NCI-H187 treated with DMSO at 0.1 percent for 48 hours (cell line): ENCODE measurements at places on chromosomes 5 and 9.

GRCh38 chr5:173456751-173457171 lies 128.5 kb upstream of the STC2 start:
- no peak for DNase-seq

GRCh38 chr5:156208271-156208670 lies 118.7 kb upstream of the SGCD start:
- DNase-seq: no peak

GRCh38 chr5:151903243-151903653 lies 21.4 kb downstream of the GLRA1 start:
- DNase-seq: no peak

- no peak for DNase-seq
Measured at GRCh38 chr9:99058964-99059921, 45.7 kb upstream of the TGFBR1 start.

DNA sequence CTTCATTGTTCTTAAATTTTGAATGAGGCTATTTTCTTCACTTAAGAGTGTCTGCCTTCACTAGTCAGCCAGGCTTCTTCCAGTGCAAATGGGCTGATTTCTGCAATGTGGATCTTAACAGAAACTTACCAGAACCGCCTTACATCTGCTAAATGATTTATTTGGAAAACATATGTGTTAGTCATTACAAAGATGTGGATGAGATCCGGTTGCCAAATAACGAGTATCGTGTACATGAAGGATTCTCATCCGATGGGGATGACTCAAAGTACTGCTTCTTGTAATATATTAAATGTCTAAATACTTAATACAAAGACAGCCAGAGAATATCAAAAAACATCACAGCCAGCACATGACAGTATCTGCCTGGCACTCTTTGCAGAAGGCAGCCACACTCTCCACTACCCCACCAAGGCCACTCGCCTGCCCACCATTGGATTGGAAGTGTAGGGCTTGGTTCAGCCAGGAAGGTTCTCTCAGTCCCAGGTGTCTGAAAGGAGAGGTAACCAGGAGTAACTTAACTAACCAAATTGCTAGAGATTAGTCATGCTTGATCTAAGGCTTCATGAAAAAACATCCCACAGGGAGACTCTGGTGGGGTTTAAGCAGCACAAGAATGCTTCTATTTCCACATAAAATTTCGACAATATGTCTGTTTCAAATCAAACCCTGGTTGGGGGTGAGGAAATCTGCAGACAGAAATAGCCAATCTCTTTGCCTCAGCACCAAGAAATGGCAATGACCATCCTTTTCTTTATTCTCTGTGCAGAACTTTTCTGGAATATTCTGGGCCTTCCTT lies 174.8 kb downstream of the GADD45G start:
- DNase-seq: no peak

DNA sequence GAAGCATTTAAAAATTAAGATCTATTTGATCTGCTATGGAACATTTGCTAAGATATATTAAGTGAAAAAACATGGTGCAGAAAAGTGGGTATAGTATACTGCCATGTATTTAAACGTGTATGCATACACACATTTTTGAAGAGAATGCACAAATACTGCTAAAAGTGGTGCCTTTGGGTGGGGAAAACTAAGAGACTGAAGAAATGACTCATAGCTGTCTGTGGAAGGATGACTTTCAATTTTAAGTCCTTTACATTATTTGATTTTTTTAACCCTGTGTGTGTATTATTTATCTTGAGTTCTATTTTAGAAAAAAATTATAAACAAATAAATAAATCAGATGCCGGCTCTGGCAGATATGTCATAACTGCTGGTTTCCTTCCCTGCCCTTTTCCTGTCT lies 120.7 kb upstream of the SLIT3 start:
- DNase-seq: no peak

DNA sequence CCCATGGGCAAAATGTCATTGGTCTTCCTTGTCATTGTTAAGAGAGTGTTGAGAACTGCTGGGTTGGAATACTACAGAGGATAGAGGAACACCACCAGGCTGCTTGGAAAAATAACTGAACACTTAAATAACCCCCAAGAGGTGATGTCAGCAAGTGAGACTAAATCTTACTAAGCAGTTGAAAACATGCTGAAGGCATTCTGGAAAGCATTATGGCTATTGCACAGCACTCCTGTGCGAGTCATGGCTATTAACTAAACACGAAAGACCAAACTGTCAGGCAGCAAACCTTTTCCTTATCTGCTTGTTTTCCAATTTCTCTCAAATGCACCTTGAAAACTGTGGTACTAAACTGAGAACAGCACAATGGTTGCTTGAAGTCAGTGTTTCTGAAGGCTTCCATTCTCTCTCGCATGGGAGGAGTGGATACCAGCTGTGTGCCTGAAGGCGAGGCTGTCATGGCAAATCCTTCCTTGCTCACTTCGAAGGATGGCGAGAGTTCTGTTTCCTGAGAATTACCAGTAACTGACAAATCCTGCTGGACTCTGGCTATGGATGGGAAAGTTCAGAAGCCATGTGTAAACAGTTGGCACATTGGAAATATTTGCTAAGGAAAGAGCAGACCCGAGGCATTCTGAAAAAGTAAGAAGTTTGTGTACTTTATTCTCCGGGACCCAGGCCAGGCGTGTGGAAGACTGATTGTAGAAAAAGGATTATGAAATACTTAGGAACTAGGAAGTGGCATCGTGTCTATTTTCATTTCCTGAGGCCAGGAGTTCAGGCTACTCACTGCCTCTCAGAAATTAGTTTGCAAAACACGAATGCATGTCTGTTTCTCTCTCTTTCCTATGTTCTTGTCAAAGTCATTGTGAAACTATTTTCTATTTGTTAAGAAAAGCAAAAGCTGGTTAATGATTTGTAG lies 182.1 kb downstream of the DMRT2 start:
- no peak for DNase-seq

GRCh38 chr9:121286973-121287741 lies 19.2 kb downstream of the GSN start:
- no peak for DNase-seq

DNA sequence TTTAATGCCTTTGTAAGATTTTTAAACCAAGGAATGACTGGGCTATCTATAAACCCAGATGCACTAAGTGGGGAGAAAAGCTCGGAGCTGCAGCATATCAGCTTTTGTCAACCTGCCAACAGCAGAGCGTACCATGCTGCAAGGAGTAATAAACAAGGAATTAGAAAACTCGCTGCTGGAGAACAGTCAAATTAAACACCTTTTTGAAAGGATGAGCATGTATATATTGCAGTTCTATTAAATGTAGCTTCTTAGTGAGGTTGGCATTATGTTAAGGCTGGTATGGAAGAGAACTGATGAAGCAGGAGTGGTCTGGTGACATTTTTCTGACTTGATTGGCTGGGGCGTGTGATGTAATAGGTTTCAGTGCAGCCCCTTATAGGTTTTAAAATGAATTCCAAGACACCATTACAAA lies 74.7 kb downstream of the PIK3R1 start:
- no peak for DNase-seq

- no peak for DNase-seq
Measured at GRCh38 chr9:36399980-36400331, at the start of gene RNF38. Gene RNF38 (minus strand): TSS chr9:36400269. CDS start chr9:36400108, 161 bp downstream.

GRCh38 chr9:28155067-28155466 lies 581.8 kb upstream of the C9orf72 start:
- DNase-seq: no peak

DNA sequence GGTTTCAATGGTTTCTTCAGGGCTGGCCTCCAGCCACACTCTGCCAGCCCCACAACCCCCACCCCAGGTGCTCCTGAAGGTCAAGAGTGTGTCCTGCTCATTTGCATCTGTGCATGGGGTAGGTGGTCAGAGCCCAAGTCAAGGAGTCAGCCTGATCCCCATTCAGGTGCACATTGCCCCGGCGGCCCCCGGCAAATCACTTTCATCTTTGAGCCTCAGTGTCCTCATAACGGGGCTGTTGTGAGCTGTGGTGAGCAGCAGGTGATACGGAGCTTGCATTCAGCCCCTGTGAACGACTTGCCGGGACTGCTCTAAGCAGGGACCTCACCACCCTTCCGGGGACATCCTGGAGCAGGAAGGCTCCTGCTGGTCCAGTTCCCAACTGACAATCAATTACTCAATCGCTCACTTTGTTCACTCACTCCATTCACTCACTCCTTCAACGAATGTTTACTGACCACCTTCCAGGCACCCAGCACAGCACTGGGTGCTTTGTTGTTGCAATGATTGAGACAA lies 93.2 kb upstream of the CPEB4 start:
- no peak for DNase-seq

- no peak for DNase-seq
Measured at GRCh38 chr5:141597814-141598213, 21.0 kb downstream of the DIAPH1 start.

DNA sequence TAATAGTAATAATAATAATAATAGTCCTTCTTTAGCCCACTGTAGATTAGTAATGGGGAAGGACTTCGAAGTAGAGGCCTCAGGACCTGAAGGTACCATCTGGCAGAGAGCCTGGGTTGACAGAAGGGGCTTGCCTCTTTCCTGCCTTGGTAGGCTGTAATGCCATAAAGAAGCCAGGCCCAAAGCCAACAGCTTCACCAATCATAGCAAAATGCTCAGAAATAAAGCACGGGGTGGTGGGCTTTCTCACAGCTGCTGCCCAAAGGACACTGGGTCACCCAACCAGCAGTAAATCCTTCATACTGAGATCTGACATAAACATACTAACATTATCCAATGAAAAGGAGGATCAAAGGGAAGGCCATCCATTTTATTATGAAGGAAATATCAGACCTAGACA lies 70.7 kb downstream of the SUSD1 start:
- DNase-seq: no peak

DNA sequence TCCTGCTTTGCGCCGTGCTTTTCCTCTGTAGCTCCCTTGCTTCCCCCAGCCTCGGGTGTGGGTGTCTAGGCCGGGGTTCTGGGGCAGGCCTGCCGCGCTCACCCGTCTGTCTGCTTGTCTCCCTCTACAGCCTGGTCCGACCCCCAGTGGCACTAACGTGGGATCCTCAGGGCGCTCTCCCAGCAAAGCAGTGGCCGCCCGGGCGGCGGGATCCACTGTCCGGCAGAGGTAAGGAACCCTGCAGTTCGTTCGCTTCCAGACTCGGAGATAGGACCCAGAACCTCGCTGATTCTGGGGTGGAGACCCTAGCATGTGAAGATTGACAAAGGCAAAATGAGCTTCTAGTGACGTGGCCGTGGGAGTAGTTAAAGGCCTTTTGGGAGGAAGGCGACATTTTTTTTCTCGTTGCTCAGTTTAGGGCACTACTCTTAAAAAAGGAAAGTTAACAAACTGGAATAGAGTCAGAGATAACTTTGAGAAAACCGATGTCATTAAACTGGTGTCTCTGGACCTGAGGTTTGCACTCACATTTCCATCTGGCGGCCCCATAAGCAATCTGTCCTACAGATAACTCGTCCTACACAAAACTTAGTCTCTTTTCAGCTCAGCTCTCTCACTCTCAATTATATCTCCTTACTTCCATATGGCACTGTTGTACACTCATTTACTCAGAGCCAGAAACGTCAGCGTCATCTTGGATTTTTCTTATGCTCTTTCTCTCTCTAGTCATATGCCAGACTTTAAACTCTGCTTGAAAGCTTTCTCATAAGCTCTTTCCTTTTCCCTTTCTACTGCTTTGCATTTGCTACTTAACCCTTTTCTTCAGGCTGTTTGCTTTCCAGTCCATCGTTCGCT lies 561 bp downstream of the SEC61B start:
- no peak for DNase-seq

DNA sequence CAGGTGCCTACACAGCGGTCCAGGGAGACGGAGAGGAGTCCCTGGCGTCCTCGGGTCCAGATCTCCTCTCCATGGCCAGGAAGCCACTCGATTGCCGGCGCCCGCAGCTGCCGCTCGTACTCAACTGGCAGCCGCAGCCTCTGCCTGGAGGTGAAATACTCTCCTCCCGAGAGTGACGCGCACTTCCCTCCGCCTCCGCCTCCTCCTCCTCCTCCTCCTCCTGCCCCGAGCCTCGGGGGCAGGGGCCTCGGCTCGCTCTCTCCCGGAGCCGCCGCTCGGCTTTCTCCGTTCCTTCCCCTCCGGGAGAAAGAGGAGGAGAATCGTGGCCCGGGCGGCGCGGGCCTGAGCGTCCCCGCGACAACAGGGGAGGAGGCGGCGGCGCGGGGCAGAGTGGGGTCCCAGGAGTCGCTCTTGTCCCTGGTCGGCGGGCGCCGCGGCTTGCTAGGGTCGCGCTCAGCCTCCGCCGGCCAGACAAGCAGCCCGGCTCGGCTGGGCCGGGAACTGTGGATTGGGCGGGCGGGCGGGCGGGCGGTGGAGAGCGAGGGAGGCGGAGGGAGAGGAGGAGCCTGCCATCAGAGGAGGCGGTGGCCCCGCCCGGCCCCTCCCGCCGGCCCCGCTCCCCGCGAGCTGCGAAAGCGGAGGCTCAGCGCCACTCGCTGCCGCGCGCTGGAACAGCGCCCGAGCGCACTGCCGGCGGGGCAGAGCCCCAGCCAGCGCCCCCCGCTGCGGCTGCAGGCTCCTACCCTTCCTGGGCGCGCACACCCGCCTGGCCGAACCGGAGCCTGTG lies at the start of gene CEMIP2:
Gene CEMIP2 (minus strand): TSS at position 126 of the 787 bp plus-strand sequence. CDS start 18,140 bp downstream, outside the sequence.
- DNase-seq: no peak

DNA sequence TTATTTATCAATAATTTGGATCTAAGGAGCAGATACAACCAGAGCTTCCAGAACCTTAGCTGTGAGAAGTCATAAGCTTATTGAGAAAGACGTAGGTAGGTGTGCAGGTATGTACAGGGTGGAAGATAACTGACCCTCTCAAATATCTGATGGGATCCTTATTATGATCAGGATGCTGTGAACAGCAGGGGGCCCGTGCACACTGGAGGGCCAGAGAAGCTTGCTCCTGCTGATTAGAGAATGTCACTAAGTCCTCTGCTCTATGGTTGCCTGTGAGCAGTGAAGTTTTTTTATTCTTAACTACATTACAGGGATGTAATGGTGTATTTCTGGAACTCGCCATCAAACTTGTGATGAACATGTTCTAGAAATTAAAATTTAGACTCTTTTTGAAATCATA lies 108.9 kb upstream of the POU5F2 start:
- DNase-seq: no peak

DNA sequence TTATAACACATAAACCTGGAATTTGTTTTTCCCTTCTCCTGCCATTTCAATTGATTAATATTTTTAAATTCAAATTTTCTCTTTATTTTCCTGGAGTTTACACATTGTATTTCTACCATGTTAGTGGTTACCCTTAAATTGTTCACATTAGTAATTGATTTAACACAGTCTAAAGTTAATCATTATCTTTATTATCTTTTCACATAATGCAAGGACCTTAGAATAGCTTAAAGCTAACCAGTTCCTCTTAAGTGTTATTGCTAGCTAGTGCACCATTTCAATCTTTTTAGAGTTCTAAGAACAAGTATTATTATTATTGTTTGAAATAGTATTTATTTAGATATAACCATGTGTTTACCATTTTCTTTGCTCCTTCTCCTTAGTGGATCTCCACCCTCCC lies 251.2 kb upstream of the FBXL7 start:
- no peak for DNase-seq
